NCI-H2107 (cell line): ENCODE measurements at places on chromosomes 2 and 18.

DNA sequence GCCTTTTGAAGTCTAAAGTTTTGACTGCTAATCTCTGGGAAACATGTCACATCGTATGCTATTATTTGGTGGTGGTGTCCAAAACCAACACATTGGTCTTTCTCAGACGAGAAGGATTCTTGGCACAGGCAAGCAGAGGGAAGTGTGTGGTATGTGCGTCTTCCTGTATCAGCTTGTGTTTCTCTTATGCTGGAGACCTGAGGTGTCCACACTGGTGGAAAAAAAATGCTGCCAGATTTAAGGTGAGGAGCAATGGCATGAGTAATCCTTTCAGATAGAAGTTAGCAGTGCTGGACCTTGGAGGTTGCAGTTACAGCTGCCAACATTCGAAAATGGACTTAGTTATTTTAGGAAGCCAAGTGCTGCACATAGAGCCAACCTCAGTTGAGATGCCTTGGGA lies 11.7 kb upstream of the FHL2 start:
- no peak for DNase-seq

DNA sequence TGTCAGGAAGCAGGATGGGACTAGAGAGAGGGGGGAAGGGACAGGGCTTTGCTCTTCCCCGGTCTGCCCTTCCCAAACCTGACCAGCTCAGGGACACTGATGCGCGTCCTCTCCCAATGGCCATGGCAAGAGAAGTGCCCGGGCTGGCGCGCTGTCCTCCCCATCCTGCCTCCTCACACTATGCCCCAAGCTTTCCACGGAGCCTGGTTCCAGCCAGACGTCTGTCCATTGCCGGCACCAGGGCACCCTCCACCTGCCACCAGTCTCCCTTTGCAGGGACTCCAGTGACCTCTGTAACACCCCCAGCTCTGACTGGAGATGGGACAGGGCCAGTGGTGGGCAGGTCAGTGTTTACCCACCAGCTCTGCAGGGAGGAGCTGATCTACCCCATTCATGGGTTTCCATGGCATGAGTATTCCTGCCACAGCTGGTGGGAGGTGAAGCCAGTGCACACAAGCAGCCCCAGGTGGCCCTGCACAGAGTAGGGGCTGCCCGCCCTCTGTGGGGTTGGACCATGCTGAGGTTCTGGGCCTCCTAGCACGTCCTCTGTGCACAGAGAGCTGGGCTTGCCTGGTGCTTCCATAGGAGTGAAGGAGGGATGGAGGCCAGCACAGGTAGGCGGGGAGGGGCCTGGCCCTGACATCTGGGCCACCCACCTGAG lies 109.5 kb downstream of the PXDN start:
- no peak for DNase-seq

- DNase-seq: no peak
Observed at GRCh38 chr2:98884658-98885057, 51.4 kb downstream of the CRACDL start.

- DNase-seq: no peak
Observed at GRCh38 chr2:88729061-88729745, 37.7 kb downstream of the RPIA start.

DNA sequence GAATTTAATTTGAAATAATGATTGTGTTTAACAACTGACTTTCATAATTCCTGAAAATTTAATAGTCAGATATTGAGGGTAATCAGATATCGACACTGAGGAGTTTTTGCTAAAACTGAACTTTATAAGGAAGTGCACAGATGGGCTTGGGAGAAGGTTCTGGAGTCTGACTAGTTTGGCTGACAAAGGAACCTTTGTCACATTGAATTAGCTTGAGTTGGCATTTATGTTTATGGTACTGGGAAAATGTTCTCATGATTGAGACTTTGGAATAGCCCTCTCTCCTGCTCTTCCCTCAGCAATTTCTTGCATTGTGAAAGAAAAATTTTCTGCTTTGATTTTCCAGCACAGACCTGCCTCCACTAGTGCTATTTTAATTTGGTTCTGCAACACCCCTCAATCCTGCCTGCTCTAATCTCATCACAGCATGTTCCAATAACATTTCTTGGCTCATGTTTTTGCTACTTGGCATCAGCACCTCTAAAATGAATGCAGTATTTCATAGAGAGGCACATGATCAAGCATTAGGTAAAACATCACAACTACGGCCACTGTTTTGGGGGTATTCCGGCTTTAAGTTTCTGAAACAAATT lies 133.9 kb upstream of the FSHR start:
- DNase-seq: no peak

DNA sequence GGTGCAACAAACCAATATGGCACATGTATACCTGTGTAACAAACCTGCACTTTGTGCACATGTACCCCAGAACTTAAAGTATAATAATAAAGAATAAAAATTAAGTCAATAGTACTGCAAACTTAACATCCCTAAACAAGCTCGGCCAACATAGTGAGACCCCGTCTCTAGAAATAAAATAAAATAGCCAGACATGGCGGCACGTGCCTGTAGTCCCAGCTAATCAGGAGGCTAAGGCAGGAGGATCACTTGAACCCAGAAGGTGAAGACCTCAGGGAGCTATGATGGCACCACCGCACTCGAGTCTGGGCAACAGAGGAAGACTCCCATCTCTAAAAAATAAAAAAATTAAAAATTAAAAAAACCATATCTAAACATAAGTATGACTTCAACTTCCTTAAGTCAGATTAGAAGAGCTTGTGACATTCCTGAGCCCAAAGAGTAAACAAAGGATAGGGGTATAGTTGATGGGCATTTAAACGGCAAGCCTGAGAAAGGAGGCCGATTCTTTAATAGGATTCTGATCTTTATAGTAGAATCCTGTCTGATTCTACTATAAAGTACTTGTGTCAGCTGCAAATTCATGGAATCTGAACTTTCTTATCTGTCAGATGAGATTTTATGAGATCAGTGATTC lies 1.6 kb downstream of the FAM124B start:
- no peak for DNase-seq

- DNase-seq: no peak
Observed at GRCh38 chr2:193703411-193703810, 1508.7 kb upstream of the TMEFF2 start.

DNA sequence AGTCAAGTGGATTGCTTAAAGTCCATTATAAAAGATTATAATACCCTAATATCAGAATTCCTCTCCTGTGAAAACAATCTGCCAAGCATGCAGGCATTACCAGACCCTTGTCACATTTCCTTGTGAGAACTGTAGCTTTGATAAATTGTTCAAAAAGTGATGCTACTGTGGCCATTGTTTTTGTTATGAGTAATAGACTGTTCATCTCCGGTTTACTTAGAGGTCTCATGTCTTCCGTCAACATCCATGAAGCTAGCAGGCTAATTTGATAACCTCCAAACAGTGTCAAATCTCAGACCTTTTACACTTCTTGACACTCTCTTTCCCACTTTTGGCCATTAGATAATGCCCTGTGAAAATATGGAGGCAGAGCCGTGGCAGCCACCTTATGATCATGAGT lies 342.7 kb downstream of the CPS1 start:
- DNase-seq: no peak

DNA sequence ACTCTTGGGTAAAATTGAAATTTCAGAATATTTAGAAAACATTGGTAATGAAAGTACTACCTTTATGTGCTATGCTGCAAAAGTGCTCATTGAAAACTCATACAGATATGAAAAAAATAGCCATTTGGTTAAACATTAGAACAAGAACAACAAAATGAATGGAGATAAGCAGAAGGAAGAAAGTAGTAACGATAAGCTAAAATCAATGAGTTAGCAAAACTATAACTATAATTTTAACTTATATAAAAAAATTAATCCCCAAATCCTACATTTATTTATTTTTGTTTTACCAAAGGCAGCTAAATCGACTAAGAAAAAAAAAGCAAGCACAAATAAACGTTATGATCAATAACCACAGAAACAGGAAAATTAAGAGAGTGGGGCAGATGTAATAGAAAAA lies 99.2 kb downstream of the CERS6 start:
- DNase-seq: no peak

GRCh38 chr2:199987586-199987985 lies 32.2 kb downstream of the MAIP1 start:
- DNase-seq: no peak

GRCh38 chr2:31327505-31327904 lies 87.0 kb downstream of the XDH start:
- DNase-seq: no peak

GRCh38 chr2:18792226-18792629 lies 202.9 kb upstream of the NT5C1B start:
- no peak for DNase-seq

DNA sequence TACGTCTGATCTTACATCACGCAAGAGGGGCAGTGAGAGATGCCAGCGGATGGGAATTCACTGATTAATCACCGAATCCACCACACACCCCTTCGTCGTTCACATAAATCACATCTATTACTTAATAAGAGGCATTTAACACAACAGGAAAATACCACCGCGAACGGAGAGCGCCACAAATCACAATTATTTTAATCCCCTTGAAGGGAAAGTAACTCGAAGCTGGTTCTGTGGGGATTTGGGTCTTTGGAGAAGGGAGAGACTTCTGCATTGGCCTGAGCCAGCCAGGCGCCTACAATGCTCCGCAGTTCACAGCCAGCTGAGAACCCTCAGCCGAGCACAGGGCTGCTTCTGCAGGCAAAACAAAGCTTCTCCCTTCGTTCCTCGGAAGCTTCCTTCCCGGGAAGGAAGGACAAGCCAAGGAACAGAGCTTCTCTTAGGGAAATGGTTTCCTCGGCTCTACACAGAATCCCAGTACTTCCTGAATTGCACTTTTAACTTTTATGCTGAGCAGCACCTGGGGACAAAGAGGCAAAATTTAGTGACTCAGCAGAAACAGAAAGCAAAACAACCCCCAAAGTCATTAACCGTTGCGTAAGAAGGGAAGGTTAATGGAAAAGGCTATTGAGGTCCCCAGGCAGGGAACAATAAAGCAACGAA lies at the start of gene LRP1B:
TSS of gene LRP1B (minus strand) at position 7 of the 660 bp plus-strand sequence. CDS start 287 bp downstream, outside the sequence.
- no peak for DNase-seq

DNA sequence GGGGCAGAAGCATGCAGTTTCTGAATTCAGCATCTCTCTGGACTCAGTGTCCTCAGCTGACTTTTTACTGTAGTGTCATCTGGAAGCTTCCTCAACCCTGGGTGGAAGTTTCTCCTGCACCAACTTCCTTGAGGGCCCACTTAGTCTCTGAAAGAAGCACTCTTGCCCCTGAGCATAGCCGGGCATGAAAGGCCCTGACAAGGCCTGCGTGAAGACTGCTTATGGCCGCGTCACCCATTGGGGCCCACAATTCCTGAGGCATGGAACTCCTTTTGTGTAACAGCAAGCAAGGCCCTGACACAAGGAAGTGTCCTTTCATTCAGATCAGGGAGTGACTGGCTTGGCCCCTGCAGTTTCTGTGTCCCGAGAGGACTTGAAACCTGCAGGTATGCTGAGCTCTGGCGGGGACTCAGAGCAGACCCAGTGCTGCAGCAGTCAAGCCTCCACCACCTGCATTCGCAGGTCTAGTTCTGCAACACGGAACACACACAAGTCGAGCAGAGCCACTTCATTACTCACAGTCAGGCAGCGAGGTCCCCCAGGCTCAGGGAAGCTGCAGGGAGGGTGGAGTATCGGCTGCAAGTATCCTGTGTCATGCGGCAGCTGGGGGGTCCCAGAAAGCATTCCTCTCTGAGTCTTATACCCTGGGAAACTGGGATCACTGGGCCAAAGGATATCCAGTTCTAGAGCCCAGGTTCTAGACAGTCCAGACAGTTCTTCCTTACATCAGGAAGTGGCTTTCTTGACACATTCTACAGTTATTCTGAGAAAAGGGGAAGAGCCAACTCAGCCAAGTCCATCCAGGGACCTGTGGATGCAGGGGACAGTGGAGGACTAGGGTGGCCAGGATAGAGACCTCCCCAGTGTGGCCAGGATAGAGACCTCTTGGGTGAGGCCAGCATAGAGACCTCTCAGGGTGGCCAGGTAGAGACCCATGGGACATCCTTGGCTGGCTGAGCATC lies 35.6 kb upstream of the PRLH start:
- DNase-seq: peak; percentile 13

DNA sequence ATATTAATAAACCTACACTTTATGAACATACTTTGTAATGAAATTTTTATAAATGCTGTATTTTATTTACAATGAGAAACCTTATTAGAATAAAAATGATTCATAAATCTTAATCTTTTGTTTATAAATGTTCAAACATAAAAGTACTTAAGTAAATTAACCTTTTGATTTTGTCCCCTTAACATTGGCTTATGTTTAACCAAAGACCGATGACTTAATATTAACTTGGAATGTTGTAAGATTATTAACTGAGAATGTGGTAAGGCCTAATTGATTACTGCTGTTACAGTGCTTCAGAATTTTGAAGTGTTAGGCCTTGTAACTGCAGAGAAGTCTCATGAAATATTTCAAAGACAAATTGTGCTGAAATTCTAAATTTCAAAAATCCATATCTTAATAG lies 5.7 kb downstream of the CPS1 start:
- no peak for DNase-seq

GRCh38 chr18:1090758-1091157 lies 186.1 kb downstream of the ADCYAP1 start:
- DNase-seq: no peak

DNA sequence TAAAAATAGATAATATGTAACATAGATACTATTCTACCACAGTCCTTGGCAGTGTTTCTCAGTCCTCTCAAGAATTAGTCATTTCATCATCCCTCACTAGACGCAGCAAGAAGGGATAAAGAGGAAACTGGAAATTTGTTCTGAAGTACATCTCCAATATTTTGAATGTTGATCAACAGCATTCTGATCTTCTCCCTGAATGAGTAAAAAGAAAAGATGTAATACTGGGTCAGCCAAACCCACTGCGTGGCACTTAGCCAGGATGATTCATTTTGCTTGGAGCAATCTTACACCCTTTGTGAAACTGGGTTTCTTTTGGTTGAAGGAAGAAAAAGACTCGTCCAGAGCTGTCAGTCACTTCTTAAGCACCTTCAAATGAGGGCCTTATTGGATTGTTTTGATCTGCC lies 54.1 kb downstream of the TAF1B start:
- DNase-seq: no peak

- DNase-seq: no peak
Observed at GRCh38 chr18:56458770-56459712, 179.4 kb downstream of the TXNL1 start.

- DNase-seq: no peak
Observed at GRCh38 chr2:1898461-1899395, 154.4 kb upstream of the PXDN start.

- DNase-seq: no peak
Observed at GRCh38 chr2:138534791-138535190, 33.2 kb downstream of the SPOPL start.

DNA sequence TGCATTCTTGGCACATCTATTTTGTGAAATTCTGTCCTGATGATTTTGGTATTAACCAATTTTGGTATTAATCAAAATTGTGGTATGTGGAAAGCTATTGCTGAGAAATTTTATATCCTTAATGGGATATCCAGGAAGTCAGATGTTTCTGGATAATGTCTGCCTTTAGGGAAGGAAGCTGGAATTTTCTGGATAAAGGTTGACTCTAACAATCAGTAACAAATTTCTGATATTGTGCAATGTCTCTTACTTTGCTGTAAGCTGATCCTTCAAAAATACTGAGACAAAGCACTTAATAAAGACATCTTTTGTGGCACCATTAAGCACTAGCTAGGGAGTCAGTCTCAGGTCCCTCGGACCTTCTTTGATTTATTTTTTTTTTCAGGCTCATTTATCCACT lies 100.8 kb upstream of the UGP2 start:
- no peak for DNase-seq
